ENCODE measurements at places on chromosomes 11 and 22. TPM values are rescaled to one million over a fixed set of nuclear protein-coding genes. Genes with fewer than 3 reads are reported as not detected.

KCNJ1 gene
- not detected for total RNA-seq

MEI1 gene
- total RNA-seq: 4.6 TPM

SPI1 gene
- not detected for total RNA-seq

ELFN2 gene
- total RNA-seq: 4.9 TPM
